ENCODE measurements at places on chromosomes 2 and 18.

DNA sequence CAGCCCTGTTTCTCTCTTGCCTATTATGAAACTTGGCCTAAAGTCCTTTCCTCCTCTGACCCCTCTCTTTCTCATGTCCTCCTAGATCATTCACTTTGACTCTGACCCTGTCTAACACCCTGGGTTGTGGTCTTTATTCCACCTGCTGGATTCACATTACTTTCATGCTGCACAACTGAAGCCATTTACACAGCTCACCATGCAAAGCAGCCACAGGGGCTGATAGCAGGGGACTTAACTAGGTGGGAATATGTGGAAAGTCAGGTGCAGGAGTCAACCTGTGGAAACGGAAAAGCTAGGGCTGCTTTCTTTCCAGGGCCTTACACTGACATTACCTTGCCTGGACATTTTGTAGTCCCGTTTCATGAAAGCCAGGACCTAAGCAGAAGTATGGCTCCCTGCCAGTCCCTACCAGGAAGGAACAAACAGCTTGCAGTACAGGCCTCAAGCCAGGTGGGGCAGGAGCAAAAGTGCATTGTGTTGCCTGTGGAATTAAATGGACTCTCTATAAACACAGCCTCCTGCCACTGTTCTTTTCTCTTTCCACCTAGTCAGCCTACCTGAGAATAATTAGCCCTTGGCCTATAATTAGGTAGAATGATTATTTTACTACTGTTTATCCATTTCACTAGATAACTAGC lies 11.8 kb downstream of the MAPRE3 start:
- no peak for DNase-seq

DNA sequence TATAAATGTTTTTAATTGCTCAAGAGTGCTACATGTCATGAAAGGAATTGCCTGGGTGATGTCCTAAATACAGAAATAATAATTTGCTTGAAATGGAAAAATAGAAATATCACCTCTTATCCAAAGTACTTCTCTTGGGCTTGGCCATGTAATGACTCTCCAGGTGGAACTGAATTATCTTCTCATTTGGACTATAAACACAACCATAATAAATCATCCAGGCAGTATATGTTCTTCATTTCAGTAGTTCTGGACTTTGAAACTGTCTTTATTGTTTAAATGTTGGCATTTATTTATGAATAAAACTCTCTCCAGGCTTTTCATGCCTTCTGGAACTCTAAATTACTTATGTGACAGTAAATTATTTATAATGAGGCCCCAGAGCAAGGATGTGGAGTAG lies 40.5 kb downstream of the OXER1 start:
- no peak for DNase-seq

GRCh38 chr2:53740170-53740569 lies 27.4 kb upstream of the CHAC2 start:
- peak; percentile 44 for DNase-seq

- no peak for DNase-seq
Measured at GRCh38 chr18:63326011-63326410, 6.4 kb upstream of the BCL2 start.

DNA sequence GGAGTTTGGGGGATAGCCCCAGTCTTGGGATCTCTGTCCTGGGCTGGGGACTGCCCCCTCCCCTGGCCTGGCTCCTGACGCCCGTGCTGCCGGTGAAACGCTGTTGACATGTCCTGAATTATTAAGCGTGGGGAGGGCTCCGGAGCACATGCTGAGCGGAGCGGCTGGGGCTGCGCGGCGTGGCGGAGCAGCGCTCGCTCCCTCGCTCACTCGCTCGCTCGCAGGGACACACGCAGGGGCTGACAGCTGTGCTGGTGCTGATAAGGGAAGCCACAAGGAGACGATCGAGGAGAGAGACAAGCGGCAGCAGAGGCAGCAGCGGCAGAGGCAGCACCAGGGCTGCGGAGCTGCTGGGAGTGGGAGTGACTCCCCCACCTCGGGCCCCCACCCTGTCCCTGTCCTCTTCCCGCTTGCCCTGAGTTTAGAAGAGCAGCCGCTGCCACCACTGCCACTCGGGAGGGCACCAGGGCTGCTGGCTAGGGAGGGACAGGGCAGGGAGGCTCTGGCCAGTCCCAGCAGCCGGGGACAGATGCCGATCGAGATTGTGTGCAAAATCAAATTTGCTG lies at the start of gene ASIC4:
Gene ASIC4, plus strand, starts transcription at position 287 of the 566 bp plus-strand sequence. Its CDS starts 243 bp downstream, at position 530.
- DNase-seq, result no peak

All from fibroblast of skin of right biceps (primary cell).